Heart right ventricle (tissue), 16 donors: ENCODE measurements at places on chromosomes 3 and 15. TPM values are rescaled to one million over a fixed set of nuclear protein-coding genes. Genes with fewer than 3 reads are reported as not detected.

SCN11A gene
- 0.04 TPM for total RNA-seq

DNA sequence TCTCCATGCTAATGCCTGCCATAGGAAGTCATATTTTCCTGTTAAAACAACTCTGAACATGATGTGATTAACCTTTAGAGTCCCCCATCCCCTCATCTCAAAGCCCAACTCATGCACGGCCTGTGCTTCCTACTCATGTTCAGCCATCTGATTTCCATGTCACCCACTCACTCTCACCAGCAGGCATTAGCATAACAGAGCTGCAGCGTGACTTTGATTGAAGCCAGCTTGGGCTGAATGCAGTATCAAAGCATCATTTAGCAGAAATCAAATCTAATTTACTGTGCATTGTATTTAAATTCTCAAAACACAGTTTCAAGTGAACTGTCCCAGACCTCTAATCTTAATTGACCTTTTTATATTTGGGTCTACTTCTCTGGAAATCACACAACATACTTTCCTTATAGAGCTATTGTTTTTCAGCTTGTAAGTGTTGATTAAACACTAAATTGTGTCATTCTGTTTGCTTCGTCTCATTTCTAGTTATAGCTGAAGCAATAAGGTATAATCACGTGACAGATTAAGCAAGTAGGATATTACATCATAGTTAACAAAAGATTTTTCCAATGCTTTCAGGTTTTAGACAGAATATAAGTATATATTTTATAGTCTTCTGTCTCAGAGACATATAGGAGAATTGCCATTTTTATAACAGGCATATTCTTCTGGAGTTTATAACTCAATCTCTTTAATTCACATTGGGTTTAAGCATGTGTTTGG, 501.5 kb downstream of the ROBO2 start:
- H3K4me3 ChIP-seq, result no peak overlapping the region
- H3K27me3 ChIP-seq, result no peaks in the 10 kb centered on the region
- no peaks in the 10 kb centered on the region for H3K36me3 ChIP-seq
- DNase-seq, result no peak
- no peaks in the 10 kb centered on the region for H3K4me1 ChIP-seq

- H3K4me3 ChIP-seq, result no peak overlapping the region
- no peak overlapping the region for H3K27ac ChIP-seq
- no peaks in the 10 kb centered on the region for H3K36me3 ChIP-seq
- no peak for DNase-seq
- H3K4me1 ChIP-seq, result no peaks in the 10 kb centered on the region
These were observed 587.9 kb downstream of the GBE1 start for GRCh38 chr3:81173514-81173913.

GOLGA8K gene
- total RNA-seq, result 0.23 TPM

GRCh38 chr3:150183678-150184425, 213.2 kb upstream of the PFN2 start:
- peak overlapping the region; percentile 36 for H3K4me3 ChIP-seq
- peaks cover 4% of the 10 kb centered on the region for H3K4me1 ChIP-seq
- H3K36me3 ChIP-seq, result no peaks in the 10 kb centered on the region
- no peaks in the 10 kb centered on the region for H3K27me3 ChIP-seq

- H3K27me3 ChIP-seq, result peaks cover 100% of the 10 kb centered on the region
- no peak overlapping the region for H3K4me3 ChIP-seq
- no peak for DNase-seq
- H3K4me1 ChIP-seq, result peaks cover 16% of the 10 kb centered on the region
These were observed 9.0 kb downstream of the ZIC4 start for GRCh38 chr3:147397155-147397874.

DNA sequence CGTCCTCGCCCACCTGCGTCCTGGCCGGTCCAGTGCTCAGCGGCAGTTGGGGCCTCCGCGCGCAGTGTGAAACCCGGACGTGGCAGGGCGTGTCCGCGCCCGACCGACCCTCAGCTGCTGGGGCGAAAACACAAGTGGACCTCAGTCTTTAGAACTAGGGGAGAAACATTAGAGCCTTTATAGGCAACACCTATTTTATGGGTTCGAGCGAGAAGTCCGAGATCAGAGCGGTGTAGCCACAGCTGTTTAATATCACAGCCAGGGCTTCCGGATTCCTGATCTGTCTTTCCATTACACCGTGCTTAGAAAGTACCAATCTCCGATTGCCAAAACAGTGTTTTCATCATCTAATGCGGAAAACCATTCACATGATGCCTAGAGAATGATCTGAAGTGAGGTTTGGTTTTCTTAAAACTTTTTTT, 506 bp downstream of the RAD51 start:
- H3K4me3 ChIP-seq, result peak overlapping the region; percentile 80
- peak overlapping the region; percentile 99 for H3K27ac ChIP-seq
- no peaks in the 10 kb centered on the region for H3K27me3 ChIP-seq
- DNase-seq, result no peak
- peaks cover 16% of the 10 kb centered on the region for H3K4me1 ChIP-seq

GRCh38 chr3:57179580-57180410, 14.6 kb upstream of the IL17RD start:
- no peak for DNase-seq
- H3K4me1 ChIP-seq, result no peaks in the 10 kb centered on the region
- H3K27me3 ChIP-seq, result peaks cover 5% of the 10 kb centered on the region
- no peak overlapping the region for H3K4me3 ChIP-seq
- no peak overlapping the region for H3K27ac ChIP-seq

DNA sequence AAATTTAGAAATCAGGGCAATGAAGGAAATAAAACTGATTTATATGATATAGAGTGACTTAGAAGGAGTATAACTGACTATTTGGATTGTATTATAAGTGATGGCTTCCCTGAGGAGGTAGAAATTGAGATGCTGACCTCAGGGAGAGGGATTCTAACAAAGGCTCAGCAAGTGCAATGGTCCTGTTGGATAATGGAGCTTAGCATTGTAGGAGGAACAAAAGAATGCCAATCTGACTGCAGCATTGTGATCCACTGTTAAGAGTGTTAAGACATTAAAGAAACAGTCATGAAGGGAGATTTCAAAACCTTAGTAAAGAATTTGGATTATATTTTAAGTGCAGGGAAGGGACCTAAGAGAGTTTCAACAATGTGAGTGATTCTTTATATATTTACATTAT, 158.4 kb upstream of the NAALADL2 start:
- H3K36me3 ChIP-seq, result no peaks in the 10 kb centered on the region
- H3K27ac ChIP-seq, result no peak overlapping the region
- DNase-seq, result no peak
- H3K4me3 ChIP-seq, result no peak overlapping the region
- peaks cover 5% of the 10 kb centered on the region for H3K4me1 ChIP-seq

DNA sequence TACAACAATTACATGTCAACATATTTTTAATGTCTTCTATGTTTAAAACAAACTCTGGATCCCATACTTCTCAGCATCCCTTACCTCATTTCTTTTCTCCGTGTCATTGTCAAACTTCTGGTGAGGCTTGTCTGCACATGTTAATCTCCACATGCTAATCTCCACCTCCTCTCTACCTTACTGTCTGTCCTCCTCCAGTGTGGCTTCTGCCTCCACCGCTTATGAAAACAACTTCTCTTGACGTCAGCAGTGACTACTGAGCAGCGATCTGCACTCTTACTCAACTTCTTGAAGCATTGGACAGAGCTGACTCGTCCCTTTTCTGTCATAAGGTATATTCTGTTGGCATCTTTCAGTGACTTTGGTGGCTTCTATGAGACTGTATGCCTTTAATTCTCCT, 338.2 kb upstream of the THRB start:
- no peak for DNase-seq
- peaks cover 21% of the 10 kb centered on the region for H3K27me3 ChIP-seq
- H3K4me3 ChIP-seq, result no peak overlapping the region
- no peaks in the 10 kb centered on the region for H3K36me3 ChIP-seq
- no peak overlapping the region for H3K27ac ChIP-seq

- no peaks in the 10 kb centered on the region for H3K36me3 ChIP-seq
- H3K4me3 ChIP-seq, result no peak overlapping the region
- peaks cover 8% of the 10 kb centered on the region for H3K4me1 ChIP-seq
- no peaks in the 10 kb centered on the region for H3K27me3 ChIP-seq
These were observed 37.9 kb upstream of the CTSH start for GRCh38 chr15:78982736-78983135.

DNA sequence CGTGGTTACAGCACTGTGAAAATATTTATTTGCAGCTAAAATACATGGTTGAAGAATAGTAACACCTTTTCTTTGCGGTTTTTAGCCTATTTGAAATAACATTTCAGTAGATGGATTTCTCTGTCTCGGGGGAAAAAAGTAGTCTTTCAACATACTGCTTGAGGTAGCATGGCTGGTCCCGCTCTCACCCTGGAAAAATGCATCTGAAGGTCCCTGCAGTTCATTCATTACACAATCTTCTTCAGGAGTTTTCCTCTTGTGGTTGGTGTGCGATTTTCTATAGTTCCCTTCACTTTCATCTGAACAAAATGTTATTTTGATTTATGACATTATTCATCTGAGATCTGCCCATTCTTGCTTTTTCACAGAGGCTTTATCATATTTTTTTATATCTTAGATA, 75.9 kb downstream of the STRIT1 start:
- H3K27me3 ChIP-seq, result no peaks in the 10 kb centered on the region
- H3K27ac ChIP-seq, result no peak overlapping the region
- DNase-seq, result no peak
- no peaks in the 10 kb centered on the region for H3K4me1 ChIP-seq
- H3K36me3 ChIP-seq, result no peaks in the 10 kb centered on the region

GRCh38 chr15:98609144-98609852, 39.0 kb upstream of the IGF1R start:
- H3K4me3 ChIP-seq, result no peak overlapping the region
- no peaks in the 10 kb centered on the region for H3K27me3 ChIP-seq
- no peak for DNase-seq

GRCh38 chr15:31339558-31339895, 12.9 kb downstream of the KLF13 start:
- H3K4me1 ChIP-seq, result peaks cover 98% of the 10 kb centered on the region
- no peaks in the 10 kb centered on the region for H3K27me3 ChIP-seq
- H3K36me3 ChIP-seq, result no peaks in the 10 kb centered on the region
- no peak overlapping the region for H3K4me3 ChIP-seq

GRCh38 chr15:59751552-59752413, 62.7 kb upstream of the BNIP2 start:
- no peaks in the 10 kb centered on the region for H3K36me3 ChIP-seq
- H3K27me3 ChIP-seq, result peaks cover 31% of the 10 kb centered on the region
- H3K27ac ChIP-seq, result no peak overlapping the region
- DNase-seq, result no peak
- no peak overlapping the region for H3K4me3 ChIP-seq

AP3B2 gene
- total RNA-seq, result 0.26 TPM

DNA sequence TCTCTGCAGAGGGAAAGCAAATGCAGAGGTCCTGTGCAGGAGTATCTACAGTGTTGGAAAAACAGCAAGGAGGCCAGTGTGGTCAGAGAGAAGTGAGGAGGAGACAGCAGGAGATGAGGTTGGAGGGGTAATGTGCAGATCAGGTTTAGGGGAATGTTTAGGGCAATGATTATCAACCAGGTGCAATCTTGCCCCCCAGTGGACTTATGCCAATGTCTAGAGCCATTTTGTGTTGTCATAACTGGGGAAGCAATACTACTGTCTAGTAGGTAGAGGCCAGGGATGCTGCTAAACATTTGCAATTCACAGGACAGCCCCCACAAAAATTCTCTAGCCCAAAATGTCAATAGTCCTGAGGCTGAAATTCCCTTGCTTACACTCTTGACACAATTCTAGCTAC, 13.1 kb downstream of the CCDC191 start:
- H3K27ac ChIP-seq, result no peak overlapping the region
- H3K27me3 ChIP-seq, result no peaks in the 10 kb centered on the region
- no peaks in the 10 kb centered on the region for H3K4me1 ChIP-seq
- H3K36me3 ChIP-seq, result no peaks in the 10 kb centered on the region
- H3K4me3 ChIP-seq, result no peak overlapping the region

SEMA5B gene
- total RNA-seq, result 10.5 TPM

GRCh38 chr3:183878071-183878470, 6.6 kb downstream of the PARL start:
- no peaks in the 10 kb centered on the region for H3K27me3 ChIP-seq
- DNase-seq, result no peak
- H3K27ac ChIP-seq, result no peak overlapping the region
- H3K36me3 ChIP-seq, result no peaks in the 10 kb centered on the region
- H3K4me1 ChIP-seq, result no peaks in the 10 kb centered on the region

- H3K36me3 ChIP-seq, result no peaks in the 10 kb centered on the region
- DNase-seq, result no peak
- no peak overlapping the region for H3K4me3 ChIP-seq
- H3K4me1 ChIP-seq, result no peaks in the 10 kb centered on the region
- no peaks in the 10 kb centered on the region for H3K27me3 ChIP-seq
- H3K27ac ChIP-seq, result no peak overlapping the region
These were observed 142.6 kb downstream of the PLCH1 start for GRCh38 chr3:155602307-155602706.

PGBD4 gene
- 1.8 TPM for total RNA-seq

DNA sequence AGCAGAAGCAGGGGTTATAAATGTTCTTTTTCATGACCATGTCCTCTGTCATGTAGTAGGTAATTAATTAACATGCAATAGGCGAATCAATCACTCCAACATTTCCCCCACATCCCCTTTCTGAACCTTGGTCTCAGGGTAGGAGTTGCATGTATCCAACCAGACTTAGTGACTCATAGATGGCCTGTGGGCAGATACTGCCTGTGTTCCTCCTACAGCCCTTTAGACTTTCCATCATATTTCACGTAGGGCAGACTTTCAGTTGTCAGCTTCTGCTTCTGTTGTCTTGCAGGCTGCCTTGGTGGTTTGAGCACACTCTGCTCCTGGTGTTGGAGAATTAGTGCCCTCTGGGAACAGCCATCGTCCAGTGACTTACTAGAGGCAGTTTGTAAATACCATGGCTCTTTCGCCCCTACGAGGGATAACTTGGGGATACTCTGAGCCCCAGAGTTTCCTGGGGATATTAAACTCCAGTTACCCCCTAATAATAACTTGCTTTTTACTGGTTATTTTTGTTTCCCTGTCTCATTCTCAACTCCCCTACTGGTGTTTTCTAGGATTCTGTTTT, 244.4 kb downstream of the EDEM1 start:
- H3K27ac ChIP-seq, result no peak overlapping the region
- DNase-seq, result no peak
- no peak overlapping the region for H3K4me3 ChIP-seq
- no peaks in the 10 kb centered on the region for H3K4me1 ChIP-seq
- H3K27me3 ChIP-seq, result no peaks in the 10 kb centered on the region
- no peaks in the 10 kb centered on the region for H3K36me3 ChIP-seq
